ENCODE measurements at places on chromosomes 3 and 15.

DNA sequence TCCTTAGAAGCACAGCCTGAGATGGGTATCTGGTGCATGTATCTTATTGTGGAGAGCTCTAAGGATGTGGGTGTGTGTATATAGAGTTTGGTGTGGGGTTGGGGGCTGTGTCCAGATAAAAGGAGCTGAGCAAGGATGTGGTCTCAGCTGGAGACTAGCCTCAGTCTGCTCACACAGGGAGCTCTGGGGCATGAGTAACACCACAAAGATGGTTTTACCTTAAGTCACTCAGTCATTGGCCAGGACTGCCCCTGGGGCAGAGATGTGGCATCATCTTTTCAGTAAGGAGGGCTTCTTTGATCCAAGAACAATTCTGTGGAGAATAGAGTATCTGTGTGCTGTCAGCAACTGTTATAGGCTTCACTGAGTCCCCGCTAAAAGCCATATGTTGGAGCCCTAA lies 163.4 kb upstream of the NUDT16 start:
- DNase-seq = no peak

GRCh38 chr15:63370764-63371163 lies 10.9 kb downstream of the CA12 start:
- DNase-seq = no peak

GRCh38 chr3:38354588-38355330 lies 8.2 kb downstream of the XYLB start:
- no peak for DNase-seq

DNA sequence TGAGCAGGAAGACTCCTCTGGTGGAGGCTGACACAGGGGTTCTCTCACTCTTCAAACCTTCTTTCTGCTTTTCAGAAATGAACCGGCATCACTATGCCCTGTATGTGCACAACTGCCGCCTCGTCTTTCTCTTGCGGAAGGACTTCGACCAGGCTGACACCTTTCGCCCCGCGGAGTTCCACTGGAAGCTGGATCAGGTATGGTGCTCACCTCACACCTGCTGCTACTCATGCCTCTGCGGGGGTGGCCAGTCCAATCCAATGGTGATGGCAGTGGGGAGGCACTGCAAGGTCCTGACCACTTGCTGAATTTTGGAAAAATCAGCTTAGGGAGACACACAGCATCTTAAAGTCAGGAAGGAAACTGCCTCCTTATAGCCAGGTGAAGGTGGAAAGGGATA lies 211.3 kb upstream of the TRIM42 start:
- no peak for DNase-seq

DNA sequence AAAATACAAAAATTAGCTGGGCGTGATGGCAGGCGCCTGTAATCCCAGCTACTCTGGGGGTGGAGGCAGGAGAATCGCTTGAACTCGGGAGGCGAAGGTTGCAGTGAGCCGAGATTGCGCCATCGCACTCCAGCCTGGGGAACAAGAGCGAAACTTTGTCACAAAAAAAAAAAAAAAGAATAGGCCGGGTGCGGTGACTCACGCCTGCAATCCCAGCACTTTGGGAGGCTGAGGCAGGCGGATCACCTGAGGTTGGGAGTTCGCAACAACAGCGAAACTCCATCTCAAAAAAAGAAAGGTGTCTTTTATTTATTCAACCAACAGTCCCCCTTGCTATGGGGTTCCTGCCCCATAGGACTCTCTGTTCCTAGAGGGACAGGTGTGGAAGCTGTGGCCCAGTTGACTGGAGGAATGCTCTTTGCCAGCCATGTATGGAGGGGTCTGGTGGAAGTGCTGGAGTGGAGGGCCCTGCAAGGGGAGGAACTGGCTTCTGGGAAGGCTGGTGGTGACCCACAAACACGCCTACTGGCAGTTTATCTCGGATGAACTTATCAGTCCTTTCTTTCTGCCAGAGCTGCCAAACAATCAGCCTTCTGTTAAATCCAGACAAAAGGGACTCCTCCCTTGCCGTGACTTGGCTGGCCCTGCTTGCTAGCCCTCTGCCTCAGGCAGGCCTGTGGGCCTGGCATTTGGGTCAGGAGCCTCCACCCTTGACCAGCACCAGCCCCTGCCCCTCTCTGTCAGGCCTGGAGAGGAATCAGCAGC lies 4.6 kb upstream of the DAG1 start:
- no peak for DNase-seq

GRCh38 chr3:10968401-10968800 lies 24.1 kb upstream of the SLC6A1 start:
- DNase-seq = no peak

DNA sequence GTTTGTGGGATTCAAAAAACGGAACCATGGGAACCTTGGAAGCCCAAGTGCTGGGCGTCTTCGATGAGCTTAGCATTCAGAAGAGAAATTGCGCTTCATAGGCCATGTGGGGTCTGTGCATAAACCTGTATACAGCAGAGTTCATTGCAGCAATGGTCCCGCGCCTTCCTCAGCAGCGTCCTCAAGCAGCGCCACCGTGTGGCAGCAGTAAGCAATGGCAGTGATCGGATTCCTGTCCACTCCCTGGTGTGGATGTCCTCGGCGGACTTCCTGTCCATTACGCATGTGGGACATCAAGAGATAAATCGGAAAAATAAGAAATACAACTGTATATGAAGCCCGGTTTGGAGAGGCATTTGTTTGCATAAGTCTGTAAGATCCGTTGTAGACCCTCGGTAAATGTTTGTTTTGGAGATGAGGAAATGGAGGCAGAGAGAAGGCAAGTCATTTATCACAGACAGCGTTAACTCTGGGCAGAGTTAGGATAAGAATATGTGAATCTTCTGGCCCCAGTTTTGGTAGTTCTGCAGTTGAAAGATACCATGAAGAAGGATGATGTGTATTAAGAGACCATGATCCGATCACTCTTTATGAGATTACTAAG lies 57.7 kb downstream of the CNTN4 start:
- no peak for DNase-seq

- no peak for DNase-seq
Measured at GRCh38 chr15:60022379-60022741, 18.2 kb downstream of the FOXB1 start.

All from natural killer cell (primary cell).